ENCODE measurements at places on chromosomes 3 and 15.

DNA sequence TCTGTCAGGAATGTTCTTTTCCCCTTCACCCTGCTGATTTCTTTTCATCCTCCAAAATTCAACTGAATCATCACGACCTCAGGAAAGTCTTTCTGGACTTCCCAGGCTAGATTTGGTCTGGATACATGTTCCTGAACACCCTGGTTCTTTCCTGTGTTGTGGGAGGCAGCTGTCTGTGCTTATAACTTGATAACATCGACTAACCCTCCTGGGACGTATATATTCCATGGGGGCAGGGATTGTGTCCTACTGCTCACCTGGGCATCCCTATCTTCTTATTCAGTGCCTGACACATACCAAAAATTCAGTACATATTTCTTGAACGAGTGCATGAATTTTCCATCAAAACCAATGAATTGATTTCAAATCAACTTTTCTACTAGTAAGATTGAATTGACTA is 47.6 kb upstream of the MEF2A start:
- no peak for DNase-seq

DNA sequence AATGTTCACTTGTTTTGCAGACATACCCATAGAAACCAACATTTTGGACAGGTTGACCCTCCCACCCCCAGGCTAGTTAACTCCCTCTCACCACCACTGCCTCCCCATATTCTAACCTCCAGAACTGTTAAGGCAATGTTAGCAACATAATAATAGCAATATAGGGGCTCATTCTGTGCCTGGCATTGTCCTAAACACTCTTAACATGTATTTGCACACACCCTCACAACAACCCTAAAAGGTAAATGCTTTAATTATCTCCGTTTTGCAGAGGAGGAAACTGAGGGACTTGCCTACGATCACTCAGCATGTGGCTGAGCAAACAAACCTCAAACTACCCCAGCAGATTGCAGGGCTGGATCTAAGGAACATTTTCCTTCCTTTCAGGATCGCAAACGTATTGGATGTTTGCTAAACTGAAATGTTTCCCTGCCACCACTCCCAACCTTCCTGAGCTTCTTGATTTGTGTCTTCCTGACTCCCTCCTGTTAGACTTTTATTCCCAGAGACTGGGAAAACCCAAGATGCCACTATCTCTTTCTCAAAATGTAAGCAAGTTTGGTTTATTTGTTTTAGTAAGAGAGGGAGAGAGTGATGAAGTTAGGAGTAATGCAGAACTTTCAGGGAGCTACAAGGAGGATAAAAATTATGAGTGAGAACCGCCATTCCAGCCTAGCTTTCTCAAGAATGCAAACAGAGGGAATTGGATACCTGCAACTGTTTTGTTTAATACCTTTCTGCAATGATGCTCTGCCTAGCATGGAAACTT is 1.3 kb downstream of the SCG5 start:
- DNase-seq, result no peak

- DNase-seq, result no peak
Observed at GRCh38 chr3:134001251-134001650, 28.5 kb downstream of the SLCO2A1 start.

DNA sequence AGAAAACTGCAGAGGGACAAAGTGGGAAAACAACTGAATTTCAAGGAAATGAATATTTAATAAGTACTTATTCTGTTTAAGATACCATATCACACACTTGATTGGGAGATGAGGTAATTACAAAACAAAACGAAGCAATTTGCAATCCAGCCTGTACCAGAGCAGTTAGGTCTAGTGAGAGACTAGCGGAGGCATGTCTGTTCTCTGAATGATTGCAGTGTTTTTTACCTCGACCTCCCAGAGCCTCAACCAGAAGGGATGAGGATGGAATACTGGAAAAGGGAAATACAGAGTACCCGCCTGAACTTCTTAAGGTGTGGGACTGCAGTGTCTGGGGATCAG is 59.5 kb downstream of the PIK3CB start:
- peak; percentile 42 for DNase-seq

DNA sequence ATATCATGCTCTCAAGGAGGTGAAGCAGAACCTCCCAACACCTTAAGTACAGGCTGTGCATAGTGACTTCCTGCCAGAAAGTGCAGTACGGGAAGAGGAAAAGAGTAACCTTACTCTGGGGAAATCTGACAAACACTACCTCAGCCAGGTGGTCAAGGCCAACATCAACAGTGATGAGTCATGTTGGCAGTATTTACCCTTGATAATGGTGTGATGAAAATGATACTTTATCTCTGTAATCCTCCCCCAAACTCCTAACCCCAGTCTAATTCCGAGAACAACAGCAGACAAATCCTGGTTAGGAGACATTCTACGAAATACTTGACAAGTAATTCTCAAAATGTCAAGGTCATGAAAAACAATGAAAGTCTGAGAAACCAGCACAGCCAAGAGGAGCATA is 26.5 kb downstream of the ANKDD1A start:
- DNase-seq, result no peak

DNA sequence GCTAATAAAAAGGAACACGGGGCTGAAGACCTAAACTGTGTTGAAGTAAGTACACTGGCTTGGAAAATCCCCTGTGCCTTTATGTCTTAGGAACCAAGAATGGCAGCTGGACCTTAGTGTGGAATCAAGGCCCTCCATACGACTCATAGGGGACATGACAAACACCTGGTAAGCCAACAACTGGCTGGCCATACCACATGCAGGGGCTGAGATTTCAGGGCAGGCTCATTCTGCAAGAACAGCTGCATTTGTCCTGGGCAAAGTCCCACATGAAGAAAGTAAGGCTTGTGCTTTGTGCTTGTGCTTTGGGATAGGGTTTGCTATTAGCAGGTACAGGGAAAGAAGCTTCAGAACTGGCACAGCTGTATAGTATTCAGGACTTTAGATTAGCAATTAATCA is 18.0 kb downstream of the ETV5 start:
- DNase-seq, result no peak

DNA sequence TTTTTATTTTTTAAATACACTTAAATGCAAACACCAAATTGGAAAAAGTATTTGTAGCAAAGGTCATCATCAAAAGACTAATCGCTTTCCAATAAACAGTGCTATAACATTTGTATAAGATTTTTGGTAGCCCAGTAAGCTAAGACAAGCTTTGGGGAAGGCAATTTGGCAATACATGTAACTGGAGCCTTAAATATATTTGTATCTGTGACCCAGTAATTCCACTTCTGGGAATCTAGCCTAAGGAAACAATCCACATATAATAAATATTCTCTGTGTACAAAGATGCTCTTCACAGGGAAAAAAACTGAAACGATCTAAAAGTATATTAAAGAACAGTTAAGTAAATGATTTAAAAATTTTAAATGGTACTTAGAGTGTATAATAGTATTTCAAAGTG is 65.5 kb upstream of the TJP1 start:
- DNase-seq, result no peak

- no peak for DNase-seq
Observed at GRCh38 chr3:157142315-157142714, 17.6 kb downstream of the CCNL1 start.

- peak; percentile 2 for DNase-seq
Observed at GRCh38 chr15:23035964-23036566, 3.3 kb downstream of the TUBGCP5 start.

DNA sequence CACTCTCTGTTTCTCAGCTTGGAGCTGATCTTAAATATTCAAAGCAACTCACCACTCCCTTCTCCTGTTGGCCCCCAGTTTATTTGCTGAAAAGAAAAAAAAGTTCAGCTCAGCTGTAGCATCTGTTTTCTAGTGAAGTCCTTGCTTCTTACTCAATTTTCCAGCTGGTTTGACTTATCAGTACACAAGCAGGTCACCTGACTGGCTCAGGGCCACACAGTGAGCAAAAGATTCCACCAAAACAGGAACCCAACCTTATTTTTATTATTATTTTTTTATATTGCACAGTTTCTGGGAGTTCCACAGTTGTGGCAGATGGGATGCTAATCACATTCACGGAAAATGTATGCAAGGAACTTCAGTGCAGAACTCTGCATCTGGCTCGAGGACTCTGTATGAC is 390.7 kb upstream of the RGMA start:
- DNase-seq, result no peak

Data from NCI-H1092 treated with DMSO at 0.1 percent for 48 hours (cell line).